ENCODE measurements at places on chromosomes 12 and 14. TPM values are rescaled to one million over a fixed set of nuclear protein-coding genes. Genes with fewer than 3 reads are reported as not detected.

DNA sequence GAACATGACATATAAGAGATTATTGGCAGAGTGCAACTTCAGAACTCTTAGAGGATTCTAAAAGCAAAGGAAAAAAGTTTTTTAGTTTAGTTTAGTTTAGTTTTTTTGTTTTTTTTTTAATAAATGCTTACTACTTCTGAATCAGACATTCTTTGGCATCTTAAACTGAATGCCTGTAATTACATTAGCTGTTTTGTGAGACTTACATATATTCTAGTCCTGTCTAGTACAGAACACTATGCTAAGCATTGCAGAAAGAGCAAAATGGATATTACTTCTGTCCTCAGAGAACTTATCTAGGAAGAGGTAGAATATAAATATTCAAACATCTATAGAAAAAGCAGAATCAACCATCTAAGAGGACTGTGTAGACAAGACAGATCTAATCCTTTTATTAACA, 133.2 kb downstream of the RAD51B start:
- no peak for DNase-seq

DNA sequence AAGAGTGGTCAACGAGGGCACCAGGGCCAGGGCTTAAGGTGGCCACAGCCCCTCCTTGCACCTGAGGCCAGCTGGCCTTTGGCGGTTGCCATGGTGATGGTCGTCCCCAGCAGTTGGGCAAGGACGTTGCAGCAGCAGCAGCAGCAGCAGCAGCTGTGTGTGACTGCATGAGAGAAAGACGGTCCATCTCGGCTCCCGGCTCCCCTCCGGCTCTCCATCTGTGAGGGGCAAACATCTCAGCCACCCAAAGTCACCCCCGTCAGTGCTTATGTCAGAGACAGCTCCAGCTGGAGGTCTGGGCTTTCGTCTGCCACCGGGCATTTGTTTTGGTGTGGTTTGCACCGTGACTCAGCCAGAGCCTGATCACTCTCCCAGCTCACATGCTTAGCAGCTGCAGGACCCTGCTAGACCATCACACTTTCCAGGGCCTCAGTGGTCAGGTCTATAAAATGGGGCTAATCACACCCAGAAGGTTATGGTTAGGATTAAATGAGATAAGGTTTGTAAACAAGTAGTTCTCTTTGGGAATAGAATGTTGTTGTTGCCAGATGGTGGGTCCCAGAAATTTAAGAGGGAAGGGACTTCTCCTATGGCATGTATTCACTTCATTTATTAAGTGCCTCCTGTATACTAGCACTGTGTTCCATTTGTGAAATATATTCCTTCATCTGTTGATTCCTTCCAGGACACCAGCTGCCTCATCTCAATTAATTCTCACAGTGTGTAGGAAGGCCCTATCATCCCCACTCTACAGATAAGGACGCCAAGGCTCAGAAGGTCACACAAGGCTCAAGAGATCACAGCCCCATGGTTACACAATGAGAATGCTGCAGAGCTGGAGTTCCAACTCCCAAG, 212.6 kb upstream of the LHX5 start:
- DNase-seq: no peak

DNA sequence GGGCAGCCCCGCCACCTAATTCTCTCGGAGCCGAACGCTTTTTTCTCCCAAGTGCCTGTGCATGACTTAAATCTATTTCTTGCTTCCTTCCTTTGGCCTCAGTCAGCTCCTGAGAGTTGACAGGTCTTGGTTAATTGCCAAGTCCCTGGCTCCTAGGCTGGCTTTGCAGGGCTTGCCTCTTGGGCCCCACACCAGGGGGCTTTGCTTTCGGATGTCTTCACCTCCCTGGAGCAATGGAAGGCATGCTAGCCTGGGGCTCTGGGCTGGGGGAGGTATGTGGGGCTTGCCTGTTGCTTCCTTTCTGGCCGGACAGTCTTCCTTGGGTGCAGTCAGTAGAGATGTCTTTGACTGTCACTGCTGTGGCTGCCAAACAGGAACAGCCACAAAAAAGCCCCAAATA, 2.2 kb upstream of the KRT80 start:
- no peak for DNase-seq

DNA sequence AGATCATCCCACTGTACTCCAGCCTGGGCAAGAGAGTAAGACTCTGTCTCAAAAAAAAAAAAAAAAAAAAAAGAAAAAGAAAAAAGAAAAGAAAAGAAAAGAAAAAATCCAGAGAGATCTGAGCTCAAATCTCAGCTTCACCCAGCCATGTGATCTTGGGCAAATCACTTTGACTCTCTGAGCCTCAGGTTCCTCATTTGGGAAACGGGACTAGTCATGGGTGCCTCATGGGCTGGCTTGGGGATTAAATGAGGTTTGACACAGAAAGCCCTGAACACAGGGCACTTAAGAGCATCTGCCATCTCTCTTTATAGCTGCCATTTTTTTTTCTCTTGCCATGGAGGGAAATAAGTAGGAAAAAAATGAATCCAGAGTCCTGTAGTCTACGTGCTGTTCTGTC, 86.2 kb upstream of the MYL2 start:
- DNase-seq: no peak

GRCh38 chr12:88897723-88898122, 317.5 kb upstream of the KITLG start:
- DNase-seq: no peak

DNA sequence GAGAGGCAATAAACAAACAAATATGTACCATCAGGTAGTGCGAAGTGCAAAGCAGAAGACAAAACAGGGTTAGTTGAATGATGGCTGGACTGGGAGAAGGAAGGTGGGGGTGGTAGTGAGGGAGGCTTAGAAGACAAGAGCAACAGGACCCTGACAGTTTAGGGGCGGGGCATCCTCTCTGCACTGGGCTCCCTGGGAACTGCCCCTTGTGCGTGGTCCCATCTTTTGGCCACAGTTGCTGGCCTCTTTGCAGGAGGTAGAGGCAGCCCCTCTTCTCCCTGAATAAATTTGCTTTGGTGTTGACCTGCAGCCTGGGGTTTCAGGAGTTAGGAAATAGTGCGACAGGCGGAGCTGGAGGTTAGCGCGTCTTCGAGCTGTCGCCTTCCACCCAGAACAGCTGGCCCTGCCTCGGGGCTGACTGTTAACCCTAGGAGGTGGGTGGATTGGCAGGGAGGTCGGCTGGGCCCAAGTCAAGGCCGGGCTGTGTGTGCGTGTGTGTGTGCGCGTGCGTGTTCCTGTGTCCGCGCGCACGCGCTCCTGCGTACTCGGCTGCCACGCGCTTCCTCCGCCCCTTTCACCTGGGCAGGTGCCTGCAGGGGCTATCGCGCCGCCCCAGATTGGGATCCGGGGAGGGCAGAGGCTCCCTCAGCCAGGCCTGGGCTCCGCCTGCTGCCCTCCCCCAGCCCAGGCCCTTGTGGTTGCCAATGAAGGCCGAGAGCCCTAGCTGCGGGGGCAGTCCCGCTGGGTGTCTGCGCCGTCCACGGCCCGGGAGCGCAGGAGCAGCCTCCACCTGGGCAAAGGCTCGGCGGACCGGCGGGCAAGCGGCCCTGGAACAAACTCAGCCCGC, 180.8 kb downstream of the ADCK1 start:
- DNase-seq: peak; percentile 44

GRCh38 chr14:74326369-74327152, 21.7 kb upstream of the VRTN start:
- no peak for DNase-seq

- DNase-seq: no peak
Measured at GRCh38 chr14:73943083-73943482, 6.8 kb downstream of the FAM161B start.

DNA sequence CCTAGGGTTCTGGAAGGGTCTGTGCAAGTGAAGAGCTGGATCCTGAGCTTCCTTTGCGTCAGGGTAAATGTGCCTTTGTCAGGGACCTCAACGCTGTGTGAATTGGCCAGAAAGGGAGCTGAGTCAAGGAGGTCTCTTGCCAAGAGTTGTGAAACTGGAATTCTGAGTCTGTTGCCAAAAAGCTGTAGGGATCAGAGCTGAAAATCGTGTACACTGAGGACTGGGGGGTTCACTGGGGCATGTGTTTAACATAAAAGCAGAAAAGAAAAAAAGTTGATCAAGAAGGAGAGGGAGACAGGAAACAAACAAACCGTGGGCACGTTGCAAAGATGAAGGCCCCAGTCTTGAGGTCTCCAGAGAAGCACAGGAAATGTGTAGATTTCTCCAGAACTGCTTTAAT, 1081.5 kb downstream of the VRK1 start:
- peak; percentile 3 for DNase-seq

DNA sequence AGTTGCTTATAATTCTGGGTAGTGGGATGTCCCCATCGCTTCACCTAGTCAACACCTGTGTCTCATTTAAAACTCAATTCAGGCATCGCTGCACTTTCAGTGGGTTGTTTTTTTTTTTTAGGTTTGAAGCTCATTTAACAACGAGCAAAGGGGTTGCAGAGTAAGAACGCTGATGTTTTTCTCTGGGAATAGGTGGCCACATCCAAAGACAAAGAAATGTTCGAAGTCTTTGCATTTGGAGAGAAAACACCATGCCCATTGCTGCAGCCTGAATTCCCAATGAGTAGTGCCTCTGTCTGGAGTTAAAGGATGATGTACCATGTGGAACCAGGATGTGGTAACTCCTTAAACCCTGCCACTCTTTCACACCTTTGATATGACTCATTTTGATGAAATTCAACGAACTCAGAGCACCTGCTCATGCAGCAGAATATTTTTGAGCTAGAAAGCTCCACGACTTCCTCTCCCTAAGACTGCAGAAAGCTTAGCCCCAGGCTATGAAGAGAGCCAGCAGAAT, 35.1 kb upstream of the BATF start:
- no peak for DNase-seq

- no peak for DNase-seq
Measured at GRCh38 chr12:58028294-58028693, 86.9 kb downstream of the ATP23 start.

- no peak for DNase-seq
Measured at GRCh38 chr14:70563869-70564268, 29.1 kb upstream of the ADAM20 start.

- DNase-seq: no peak
Measured at GRCh38 chr14:48382961-48383360, 707.6 kb upstream of the MDGA2 start.

DNA sequence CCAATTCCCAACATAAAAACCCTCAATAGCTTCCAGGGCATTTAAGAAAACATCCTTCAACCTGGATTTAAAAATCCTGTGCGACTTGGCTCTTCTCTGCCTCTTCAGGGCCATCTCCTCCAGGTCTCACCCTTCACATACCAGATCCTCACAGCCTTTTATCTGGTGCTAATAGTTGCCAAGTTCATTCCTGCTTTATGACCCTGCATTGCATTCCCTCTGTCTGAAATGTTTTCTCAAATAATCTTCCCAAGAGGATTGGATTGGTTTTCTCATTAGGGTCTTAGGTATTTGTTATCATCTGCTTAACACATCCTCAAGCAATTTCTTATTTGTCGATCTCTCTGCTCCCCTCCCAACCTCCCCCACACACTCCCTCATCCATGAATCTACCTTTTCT, 832.0 kb downstream of the GALC start:
- no peak for DNase-seq

- no peak for DNase-seq
Measured at GRCh38 chr12:13368971-13369370, 172.4 kb downstream of the EMP1 start.

- DNase-seq: no peak
Measured at GRCh38 chr12:94092516-94093241, 55.7 kb upstream of the PLXNC1 start.

GRCh38 chr12:112980491-112981158, 2.3 kb downstream of the OAS2 start:
- DNase-seq: no peak

GRCh38 chr12:11987901-11988300, 82.8 kb upstream of the BCL2L14 start:
- DNase-seq: no peak

DNA sequence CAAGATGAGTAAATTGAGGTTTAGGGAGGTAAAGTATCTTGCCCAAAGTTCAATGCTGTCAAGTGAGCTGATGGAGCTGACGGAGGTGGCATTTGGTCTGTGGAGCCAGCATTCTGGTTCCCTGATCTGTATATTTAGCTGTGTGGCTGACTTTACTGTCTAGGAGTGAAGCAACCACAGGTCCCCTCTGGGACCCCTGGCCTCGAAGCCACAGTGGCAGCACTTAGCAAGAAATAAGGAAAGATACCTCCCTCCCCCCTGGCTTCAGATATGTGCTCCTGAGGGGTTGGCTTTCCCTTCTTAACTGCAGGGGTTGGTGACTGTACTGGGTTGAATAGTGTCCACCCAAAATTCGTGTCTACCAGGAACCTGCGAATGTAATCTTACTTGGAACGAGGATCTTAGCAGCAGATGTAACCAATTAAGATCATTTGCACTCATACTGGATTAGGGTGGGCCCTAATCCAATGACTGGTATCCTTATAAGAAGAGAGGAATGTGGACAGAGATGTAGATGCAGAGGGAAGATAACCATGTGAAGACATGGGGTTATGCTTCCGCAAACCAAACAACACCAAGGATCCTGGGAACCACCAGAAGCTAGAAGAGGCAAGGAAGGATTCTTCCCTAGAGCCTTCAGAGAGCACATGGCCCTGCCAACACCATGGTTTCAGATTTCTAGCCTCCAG, 2.0 kb upstream of the ACVR1B start:
- no peak for DNase-seq

- no peak for DNase-seq
Measured at GRCh38 chr12:80044694-80045046, 54.7 kb upstream of the OTOGL start.

GRCh38 chr12:59695379-59695778, 99.5 kb downstream of the SLC16A7 start:
- DNase-seq: no peak

GRCh38 chr12:117571321-117571720, 209.9 kb upstream of the NOS1 start:
- no peak for DNase-seq

GRCh38 chr12:6635375-6635855, 344 bp downstream of the LPAR5 start:
- DNase-seq: no peak

DNA sequence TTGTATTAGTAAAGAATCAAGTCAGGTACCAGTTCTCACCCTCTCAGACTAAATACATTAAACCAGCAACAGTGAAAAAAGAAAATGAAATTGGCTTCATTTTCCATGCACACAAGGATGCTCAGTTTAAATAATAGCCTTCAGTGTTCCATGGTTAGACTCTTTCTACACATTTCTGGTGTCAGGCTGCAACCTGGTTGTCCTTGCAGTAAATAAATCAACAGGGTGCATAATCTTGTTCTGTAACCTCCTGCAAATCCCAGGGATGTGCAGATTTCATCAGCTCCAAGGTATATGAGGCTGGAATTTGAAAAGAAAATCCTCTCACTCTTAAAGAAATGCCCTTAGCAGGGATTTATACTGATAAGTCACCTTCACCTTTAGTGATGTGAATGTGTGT, 46.7 kb upstream of the BTG1 start:
- no peak for DNase-seq

CIROP gene
- total RNA-seq: not detected

TRIM9 gene
- total RNA-seq: 28.5 TPM

CCDC88C gene
- total RNA-seq: 22.4 TPM

SLC11A2 gene
- 86.4 TPM for total RNA-seq

FOXG1 gene
- total RNA-seq: 65.2 TPM

PCBP2 gene
- total RNA-seq: 157 TPM

PSEN1 gene
- total RNA-seq: 72.2 TPM

KRT7 gene
- total RNA-seq: not detected

Data from frontal cortex (tissue), 4 donors.